KBM-7 (cell line): ENCODE measurements at places on chromosomes 11 and 22.

DNA sequence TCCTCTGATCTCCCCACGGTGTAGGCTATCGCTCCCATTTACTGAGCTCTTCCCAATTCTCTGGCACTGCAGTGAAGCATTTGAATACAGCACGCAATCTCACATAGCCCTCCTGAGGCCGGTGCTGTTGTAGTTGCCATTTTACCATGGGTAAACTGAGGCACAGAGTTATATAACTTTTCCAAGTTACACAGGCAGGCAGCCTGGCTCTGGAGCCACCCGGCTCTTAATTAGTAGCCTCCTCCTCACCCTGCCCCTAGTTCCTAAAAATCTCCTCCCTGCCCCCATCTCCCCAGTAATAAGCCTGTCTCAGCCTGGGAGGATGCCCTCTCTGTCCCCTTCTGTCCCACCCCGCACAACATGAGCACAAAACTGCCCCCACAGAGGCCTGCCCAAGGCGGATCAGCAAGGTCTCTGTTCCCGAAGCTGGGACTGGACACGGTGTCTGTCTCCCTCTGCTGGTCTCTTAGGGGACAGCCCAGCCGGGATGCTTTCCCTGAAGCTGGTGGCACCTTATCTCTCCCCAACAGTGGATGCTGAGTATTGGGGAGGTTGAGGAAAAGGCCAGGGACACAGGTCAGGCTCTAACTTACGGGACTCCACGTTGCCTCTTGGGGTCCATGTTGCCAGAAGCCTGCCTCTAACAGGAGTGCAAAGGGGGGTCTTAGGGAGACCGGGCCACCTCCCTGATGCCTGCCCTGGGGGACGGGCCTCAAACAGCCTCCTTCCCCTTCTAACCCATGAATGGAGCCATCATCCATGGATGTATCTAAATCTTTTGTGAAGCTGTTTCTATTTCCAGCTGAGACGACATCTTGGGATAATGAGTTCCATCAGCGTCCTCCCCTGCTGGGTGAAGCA is 9.1 kb upstream of the CLCF1 start:
- DNase-seq: peak; percentile 87

DNA sequence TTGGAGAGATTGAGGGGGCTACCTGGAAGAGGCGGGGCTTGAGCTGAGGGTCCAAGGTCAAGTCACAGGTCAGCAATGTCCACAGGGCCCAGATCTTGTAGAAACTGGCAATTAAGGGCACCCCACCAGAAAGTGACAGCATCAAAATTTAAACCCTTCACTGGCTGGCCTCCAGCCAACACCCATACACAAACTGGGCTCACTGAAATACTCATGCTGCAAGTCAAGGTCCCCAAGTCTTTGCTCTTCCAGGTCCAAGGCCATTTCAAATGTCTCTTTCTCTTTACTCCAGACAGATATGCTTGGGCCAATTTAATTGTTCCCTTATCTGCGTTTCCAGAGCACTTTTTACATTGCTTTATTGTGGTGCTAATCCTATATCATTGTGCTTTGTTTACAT is 36.4 kb downstream of the LMO2 start:
- no peak for DNase-seq

GRCh38 chr22:39308614-39309363 is 10.6 kb downstream of the RPL3 start:
- no peak for DNase-seq

DNA sequence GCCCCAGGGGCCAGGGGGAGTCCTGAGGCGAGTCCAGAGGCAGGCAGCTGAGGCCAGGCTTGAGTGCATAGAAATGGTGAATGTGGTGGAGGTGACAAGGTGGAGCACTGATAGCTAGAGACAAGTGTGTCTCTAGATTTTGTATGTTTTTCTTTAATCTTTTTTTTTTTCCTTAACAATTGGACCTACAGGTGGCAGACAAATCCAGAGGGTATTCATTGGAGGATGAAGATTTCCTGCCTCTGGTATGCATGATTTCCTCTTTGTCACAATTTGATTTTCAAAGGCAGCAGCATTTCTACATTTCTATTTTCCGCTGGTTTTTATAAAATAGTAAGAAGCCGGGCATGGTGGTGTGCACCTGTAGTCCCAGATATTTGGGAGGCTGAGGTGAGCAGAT is 47.7 kb upstream of the DKK3 start:
- DNase-seq: no peak

- peak; percentile 63 for DNase-seq
Observed at GRCh38 chr22:24140357-24140756, 40.9 kb upstream of the SUSD2 start.

- no peak for DNase-seq
Observed at GRCh38 chr11:63970902-63971301, 3.5 kb upstream of the COX8A start.
